Esophagus muscularis mucosa (tissue), 4 donors: ENCODE measurements at places on chromosomes 3 and 15. TPM values are rescaled to one million over a fixed set of nuclear protein-coding genes. Genes with fewer than 3 reads are reported as not detected.

Gene CDHR4
- total RNA-seq, result not detected

Gene SLC6A11
- total RNA-seq, result not detected

Gene SLC9A9
- 14.2 TPM for total RNA-seq

- no peak overlapping the region for H3K27ac ChIP-seq
- no peaks in the 10 kb centered on the region for H3K27me3 ChIP-seq
- H3K4me3 ChIP-seq, result no peak overlapping the region
- H3K4me1 ChIP-seq, result no peaks in the 10 kb centered on the region
Measured at GRCh38 chr3:106642161-106642560, 735.1 kb upstream of the CCDC54 start.

- DNase-seq, result no peak
- no peak overlapping the region for H3K27ac ChIP-seq
- no peaks in the 10 kb centered on the region for H3K4me1 ChIP-seq
- H3K27me3 ChIP-seq, result no peaks in the 10 kb centered on the region
Measured at GRCh38 chr3:140078343-140078742, 143.4 kb downstream of the CLSTN2 start.
